ENCODE measurements at places on chromosomes 1 and 21. TPM values are rescaled to one million over a fixed set of nuclear protein-coding genes. Genes with fewer than 3 reads are reported as not detected.

DNA sequence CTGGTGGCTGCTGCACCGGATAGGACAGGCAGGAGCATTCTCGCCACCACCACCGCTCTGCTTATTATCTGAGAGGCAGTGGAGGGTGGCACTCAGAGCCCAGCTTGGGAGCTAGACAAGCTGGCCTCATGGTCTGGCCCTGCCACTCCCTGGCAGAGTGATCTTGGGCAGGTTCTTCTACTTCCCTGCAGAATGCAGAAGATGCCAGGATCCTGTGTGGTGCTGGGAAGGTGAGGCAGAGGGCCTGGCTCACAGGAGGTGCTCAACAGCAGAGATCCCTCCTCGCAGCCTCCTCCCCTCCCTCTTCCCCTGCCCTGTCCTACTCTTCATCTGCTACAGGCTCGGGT is 60.4 kb downstream of the ARHGEF10L start:
- DNase-seq, result no peak

The RASSF5 gene
- 14.6 TPM for total RNA-seq

DNA sequence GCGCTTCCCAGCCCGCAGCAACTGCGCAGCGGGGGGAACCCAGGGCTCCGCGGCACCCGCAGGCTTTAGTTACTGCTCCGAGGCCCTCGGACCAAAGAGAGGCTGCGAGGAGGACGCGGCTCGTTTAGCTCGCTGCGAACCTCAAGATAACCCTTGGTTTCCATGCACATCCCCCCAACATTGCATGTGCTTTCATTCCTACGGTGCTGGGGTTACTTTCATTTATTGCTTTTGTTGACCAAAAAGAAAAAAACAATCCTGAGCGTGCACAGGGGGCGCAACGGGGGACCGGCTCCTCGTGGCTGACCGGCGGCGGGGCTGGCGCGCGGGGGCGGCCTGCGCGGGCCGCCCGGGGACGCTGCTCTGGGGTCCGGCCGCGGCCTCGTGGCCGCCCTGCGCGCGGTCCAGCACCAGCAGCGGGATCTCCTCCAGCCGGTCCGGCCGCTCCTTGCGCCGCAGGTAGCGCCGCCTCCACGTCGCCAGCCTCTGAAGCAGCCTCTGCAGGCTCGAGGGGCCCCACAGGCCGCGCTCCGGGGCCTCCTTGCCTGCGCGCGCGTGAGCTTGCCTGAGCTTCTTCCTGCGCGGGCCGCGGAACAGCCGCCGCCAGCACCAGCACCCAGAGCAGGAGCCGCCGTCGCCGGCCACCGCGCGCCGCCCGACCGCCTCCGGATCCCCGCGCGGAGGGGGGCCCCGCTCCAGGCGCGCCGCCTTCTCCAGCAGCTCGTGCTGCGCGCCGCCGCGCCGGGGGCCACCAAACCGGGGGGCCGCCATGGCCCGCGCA is 77.4 kb downstream of the DESI2 start:
- peak; percentile 63 for DNase-seq

The RGS5 gene
- total RNA-seq, result 145 TPM

GRCh38 chr1:61013189-61013945 is 69.0 kb upstream of the NFIA start:
- no peak for DNase-seq

The GBP5 gene
- 0.74 TPM for total RNA-seq

DNA sequence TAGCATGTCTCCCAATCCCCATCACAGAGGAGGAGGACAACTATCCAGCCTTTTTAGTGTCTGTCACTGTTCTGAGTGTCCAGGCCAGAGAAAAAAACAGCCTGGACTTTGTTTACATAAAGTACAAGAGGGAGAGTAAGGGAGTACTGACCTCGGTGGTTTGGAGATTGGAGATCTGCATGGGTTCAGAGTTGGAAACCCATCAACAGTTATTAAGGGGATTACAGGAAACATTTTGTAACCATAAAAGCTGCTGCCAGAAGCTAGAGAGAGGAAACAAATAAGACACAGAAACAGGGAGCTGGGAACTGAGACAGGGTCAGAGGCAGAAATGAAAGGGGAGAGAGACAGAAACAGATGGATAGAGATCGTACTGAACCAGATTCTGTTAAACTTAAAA is 131.5 kb upstream of the CTTNBP2NL start:
- DNase-seq, result no peak

The GPR52 gene
- total RNA-seq, result not detected
